ENCODE measurements at places on chromosomes 2 and 18.

GRCh38 chr18:22879293-22879692 is 53.8 kb upstream of the RBBP8 start:
- DNase-seq = no peak

DNA sequence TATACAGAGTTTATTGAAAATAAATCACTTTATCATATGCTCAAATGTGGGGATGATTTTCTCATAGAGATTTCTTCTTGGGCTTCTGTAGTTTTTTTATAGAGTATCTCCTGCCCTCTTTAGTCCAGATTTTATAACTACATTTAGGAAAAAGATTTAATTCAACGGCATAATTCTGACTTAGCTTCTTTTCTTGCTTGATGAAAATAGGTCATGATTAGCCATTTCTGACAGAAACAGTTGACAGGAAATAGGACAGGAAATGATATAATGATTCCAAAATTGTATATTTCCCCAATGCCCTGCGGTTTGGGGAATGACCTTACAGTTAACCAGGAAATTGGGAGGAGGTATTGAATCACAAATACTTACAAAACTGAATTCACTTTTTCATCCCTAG is 1531.9 kb upstream of the ACVR2A start:
- DNase-seq = no peak

DNA sequence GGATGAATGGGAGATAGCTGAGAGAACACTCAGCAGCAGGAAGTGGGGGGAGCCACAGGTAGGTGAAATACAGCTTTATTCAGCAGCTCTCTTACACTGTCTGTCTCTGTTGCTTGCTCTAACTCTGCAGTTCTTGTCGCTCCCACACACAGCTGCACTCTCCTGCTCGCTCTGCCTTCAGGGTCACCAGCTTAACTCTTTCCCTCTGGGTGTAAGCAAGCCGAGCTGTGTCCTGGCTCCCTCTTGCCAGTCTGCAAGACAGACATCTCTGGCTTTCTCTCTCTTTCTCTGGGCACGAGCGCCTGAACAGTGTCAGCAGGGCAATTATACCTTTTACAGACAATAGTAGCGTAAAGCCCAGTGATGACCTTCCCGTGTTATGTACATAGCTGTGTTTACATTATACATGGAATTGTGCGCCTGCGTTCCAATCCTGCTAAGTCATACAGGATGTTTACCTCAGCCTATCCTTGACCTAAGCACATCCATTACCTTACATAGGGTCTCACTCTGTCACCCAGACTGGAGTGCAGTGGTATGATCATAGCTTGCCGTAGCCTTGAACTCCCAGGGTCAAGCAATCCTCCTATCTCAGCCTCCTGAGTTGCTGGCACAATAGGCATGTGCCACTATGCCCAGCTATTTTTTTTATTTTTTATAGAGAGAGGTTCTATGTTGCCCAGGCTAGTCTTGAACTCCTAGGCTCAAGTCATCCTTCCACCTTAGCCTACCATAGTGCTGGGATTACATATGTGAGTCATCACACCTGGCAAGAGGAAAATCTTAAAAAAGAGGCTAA is 57.8 kb upstream of the CHN1 start:
- DNase-seq = no peak

DNA sequence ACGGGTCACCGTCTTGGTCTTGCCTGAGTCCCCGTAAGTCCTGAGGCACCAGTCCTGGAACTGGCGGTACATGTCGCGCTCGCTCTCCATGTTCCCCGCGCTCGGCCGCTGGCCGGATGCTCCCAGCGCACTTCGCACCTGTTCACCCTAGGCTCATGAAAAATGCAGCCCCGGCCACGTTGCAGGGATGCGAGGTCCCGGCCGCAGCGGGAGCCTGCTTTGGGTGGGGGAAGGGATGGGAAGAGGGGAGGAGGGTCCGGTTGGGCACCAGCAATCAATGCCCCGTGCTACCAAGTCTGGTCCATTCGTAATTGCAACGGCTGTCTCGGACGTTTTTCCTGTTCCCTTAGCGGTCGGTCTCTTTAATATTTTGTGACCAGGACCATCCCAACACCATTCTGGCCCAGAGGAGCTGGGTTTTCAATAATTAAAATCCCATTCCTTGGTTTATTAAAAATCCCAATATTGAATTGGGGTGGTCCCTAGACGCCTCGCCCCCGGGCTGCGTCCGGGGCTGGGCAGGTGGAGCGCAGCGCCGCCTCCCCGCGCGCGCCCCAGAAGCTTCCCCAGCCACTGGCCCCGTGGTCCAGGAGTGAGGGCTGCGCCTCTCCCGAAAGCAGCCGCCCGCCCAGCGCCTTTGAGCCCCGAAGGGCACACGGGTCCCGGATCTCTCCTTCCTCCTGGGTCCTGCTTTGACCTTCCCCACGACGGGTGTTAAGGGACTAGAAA is 1.4 kb downstream of the NOL4 start:
- DNase-seq = no peak

GRCh38 chr2:58769111-58769863 is 528.2 kb upstream of the FANCL start:
- no peak for DNase-seq

DNA sequence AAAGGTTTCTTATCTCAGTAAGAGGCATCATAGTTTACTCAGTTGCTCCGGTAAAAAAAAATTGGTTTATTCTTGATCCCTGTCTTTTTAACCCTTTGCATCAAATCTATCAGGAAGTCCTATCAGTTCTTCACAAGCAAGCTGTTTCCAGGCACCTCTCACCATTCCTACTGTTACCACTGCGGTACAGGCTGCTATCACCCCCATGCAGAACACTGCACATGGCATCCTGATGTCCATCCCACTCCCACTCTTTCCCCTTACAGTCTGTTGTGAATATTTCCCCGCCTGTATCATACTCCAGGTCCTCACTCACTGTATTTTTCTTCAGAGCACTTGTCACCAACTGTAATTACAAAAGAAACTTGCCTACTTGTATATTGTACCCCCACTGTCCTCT is 5.3 kb upstream of the CNRIP1 start:
- no peak for DNase-seq

DNA sequence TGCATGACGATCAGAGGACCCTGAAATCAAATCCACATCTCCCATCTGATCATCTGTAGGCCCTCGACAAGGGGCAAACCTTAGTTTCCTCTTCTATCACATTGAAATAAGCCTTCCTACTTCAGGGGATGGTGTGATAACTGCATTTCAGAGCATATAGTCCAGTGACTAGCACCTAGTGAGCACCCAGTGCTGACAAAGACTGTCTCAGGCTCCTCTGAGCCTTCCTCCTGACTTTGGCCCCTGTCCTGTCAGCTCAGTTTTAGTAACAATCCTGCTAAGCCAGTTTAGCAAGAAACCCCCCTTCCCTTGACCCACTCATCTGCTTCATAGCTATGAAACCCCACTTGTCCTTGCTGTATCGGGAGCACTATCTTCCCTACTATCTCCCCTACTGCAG is 304.0 kb downstream of the ALK start:
- DNase-seq = no peak
